ENCODE measurements at places on chromosomes 16 and 17.

GRCh38 chr16:56309008-56309407, 116.3 kb downstream of the AMFR start:
- no peak for DNase-seq

DNA sequence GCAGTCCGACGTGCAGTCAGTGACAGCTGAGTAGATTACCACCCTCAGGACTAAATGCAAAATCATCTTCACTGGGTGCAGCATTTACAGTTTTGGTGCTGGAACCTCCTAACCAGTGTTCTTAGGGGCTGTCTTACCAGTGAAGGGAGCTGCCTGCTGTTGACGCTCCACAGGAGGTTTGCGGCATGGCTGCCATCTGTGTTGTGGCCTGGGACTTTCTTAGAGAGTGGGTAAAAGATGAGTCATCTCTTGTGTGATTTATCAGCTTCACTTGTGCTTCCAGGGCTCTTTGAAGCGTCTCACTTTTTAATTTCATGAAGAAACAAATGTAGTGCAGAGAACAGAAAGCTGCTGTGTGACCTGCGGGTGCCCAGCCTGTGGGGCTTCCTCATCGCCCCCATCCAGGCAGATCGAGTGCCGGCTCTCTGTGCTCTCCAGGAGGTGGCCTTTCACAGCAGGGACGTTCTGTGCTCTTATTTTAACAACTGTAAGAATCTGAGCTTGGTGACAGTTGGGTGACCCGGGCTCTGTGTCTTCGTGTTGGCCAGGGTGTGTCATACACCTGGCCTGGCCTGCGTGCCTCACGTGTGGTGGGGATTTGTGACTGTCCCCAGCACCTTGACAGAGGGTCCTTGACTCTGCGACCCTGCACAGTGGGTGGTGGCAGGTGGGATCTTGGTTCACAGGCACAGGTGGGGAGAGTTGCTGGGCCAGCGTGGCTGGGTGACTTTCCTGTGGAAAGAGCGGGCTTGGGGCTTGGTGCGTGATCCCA, 24.3 kb upstream of the ZNF750 start:
- DNase-seq, result peak; percentile 79

DNA sequence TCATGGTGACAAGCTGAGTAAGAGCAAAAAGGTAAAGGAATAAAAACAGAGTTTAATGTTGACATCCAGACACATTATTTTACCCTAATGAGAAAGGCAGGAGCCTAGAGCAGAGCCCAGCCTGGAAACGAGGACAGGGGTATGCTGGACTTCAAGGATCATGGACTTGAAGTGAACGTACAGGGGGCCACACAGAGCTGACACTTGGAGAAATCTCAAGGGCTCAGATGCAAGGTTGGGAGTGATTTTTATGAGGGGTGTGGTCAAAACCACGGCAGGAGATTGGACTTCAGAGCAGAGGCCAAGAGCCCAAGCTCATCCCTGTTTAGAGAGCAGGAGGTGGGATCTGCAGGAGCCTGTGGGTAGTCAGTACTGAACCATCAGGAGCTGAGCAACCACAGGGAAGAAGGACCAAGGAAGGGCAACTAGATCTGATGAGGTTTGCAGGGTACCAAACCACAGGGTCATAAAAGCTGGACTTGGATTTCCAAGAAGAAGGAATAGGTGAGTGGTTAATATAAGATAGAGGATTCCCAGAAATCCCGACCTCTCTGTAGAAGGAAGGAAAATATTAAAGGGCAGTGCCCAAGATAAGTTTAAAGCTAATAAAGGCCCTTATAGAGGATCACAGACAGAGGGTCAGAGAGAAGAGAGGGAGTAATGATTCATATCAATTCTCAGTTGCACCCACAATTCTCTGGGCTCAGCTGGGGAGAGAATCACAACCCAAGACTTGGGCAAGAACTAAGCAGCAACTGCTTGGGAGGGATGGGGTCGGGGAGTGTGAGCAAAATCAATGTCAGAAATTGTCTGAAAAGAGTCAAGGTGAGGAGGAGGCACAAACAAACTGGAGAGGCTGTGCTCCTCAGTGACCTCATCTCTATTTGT, 331.7 kb downstream of the SOX9 start:
- no peak for DNase-seq

DNA sequence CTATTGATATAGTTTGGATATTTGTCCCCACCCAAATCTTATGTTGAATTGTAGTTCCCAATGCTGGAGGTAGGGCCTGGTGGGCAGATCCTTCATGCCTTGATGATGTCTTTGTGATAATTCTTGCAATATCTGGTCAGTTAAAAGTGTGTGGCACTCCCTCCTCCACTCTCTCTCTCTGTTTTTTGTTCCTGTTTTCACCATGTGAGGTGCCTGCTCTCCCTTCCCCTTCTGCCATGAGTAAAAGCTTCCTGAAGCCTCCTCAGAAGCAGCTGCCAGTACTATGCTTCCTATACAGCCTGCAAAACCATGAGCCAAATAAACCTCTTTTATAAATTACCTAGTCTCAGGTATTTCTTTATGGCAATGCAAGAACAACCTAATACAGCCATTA, 47.3 kb downstream of the TOM1L2 start:
- DNase-seq, result no peak
